ENCODE measurements at places on chromosomes 3 and 15.
A peak's percentile ranks its signal among the peaks of the same experiment; 100 is the strongest.

DNA sequence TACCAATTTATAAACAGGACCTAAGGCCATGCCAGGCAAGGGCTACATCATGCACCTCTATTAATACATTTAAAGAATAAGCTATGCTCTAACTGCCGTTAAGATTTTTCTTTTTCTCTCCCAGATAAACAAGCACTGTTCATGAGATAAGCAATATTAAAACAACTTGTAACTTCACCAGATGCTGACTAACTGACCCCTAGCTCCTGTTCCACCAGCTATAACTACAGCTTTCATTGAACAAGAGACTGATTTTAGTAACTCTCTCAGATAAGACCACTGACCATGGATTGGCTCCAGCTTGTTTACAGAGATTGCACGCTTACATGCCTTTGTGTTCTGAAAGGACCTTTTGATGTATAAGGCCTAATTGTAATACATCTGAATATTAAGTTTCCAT lies 540.7 kb upstream of the NECTIN3 start:
- DNase-seq: no peak

- DNase-seq: no peak
Measured at GRCh38 chr15:81781395-81781794, 264.4 kb downstream of the MEX3B start.

DNA sequence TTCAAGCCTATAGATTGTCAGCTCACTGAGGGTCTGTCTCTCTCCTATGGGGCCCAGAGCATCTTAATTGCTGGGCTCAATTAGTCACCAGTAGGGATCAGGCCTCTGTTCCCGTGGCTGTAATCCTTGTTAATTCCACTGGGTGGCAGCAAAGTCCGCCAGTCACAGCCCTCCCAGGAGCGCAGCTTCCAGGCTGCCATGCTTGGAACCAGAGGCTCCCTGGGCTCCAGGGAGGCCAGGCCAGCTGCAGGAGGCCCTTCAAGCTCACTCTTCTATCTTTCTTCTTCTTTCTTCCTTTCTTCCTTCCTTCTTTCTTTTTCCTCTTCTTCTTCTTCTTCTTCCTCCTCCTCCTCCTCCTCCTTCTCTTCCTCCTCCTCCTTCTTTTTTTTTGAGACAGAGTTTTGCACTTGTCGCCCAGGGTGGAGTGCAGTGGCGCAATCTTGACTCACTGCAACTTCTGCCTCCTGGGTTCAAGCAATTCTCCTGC lies 14.4 kb downstream of the RNU5B-1 start:
- DNase-seq: peak; percentile 80

GRCh38 chr3:140370686-140371085 lies 307.2 kb upstream of the TRIM42 start:
- no peak for DNase-seq

DNA sequence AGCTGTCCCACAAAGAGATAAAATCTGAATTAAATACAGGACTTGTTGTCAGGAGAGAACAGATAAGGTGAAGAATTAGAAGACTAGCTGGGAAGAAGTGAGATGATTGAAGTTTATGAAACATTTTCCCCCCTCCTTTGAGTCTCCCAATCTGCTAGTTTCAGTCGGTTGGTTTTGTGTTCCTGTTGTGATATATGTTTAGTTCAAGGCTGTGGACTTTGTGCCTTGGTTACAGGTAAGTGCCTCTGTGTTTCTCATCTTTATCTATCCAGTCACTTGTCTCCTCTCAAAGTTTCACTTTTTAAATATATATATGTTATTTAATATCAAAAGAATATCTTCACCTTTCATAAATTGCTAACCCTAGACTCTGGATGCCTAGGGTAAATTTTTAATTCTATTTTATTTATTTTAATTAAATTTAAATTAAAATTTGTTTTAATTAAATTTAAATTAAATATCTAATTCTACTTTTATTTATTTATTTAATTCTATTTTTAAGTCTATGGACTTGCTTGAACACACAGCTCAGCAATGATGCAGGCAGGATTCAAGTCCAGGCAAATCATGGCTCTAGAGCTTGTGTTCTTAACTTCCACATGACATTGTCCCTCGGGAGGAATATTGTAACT lies 190.0 kb downstream of the FHIT start:
- no peak for DNase-seq

DNA sequence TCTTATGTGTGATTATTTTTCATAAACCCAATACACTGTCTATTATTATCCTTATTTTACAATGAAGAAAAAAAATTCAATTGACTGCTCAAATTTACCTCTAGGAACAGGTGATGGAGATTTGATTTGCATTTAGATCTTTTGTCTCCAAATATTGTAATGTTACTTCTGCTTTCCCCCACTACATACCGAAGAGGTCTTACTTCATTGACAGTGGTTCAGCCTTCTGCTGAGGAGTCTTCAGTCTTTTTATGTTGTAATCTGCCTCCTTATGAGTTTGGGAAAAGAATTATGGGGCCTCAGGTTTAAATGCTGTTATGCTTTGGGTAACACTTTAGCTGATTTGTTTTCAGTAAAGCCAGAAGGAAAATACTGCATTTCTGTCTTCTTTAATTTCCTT lies 199.5 kb downstream of the LPP start:
- DNase-seq: no peak

DNA sequence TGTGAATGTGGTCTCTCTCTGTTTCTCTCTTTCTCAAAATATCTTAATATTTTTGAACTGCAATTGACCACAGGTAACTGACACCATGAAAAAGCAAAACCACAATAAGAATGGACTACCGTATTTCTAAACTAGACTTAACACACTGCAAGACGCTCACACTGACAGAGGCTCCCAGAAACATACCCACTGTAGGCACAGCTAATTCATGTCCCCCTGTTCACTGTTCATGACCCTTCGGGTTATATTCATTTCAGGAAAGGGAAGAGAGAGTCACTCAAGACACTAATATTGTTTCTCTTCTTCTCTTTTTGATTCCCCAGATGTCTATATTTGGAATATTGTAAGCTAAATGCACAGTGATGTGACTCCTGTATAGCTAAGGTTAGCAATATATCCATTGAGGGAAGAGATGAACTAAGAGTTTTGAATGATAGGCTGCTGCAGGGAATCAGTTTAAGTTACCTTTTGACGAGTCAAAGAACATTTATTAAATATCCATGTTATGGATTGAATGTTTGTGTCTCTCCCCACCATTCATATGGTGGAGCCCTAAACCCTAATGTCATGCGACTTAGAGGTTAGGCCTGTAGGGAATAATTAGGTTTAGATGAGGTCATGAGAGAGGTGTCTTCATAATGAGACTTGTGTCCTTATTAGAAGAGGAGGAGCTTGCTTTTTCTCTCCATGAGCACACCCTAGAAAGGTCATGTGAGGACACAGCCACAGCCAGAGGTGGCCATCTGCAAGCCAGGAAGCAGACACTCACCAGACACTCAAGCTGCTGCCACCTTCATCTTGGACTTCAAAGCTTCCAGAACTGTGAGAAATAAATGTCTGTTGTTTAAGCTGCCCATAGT lies 216.6 kb upstream of the GRM7 start:
- DNase-seq: no peak

GRCh38 chr3:103295974-103296570 lies 861.3 kb downstream of the ZPLD1 start:
- DNase-seq: no peak

DNA sequence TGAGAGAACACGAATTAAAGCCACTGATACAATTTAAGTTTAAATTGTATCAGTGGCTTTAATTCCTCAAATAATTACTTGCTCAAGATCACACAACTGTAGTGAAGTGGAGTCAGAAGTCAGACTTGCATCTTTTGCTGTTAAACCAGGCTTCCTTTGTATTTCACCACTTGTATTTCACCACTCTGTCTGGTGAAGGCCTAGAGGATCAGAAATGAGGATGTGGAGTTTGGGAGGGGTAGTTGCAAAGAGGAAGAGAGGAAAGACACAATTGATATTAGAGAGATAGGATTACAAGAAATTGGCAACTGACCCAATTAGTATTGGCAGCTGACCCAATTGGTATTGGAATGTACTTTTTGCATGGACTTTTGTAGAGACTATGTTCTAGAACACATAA lies 288.1 kb upstream of the GPR149 start:
- DNase-seq: no peak

- DNase-seq: no peak
Measured at GRCh38 chr15:82044373-82045178, 1.2 kb downstream of the MEX3B start.

DNA sequence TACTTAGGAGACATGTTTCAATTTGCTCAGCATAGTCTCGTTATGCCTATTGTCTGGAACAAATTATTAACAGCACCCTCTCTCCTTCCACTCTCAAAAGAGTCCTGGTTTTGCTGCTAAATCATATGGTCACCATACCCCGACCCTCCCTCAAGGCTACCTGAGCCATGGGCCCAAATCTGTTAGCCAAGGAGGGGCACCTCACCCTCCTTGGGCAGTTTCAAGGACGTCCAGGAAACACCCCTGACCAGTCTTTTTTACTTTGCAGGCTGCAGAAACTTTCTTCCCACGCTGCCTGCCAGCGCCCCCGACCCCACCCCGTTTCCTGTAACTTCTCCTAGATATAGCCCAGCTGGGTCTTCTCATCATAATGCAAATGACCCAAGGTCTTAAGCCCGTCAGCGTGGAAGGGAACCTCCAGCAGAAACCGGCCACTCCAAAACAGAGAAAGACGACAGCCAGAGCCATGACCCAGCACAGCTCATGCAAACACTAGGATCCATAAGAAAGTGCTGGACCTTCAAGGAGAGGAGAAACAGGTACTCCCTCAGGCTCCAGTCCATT lies 62.3 kb downstream of the ADCY5 start:
- no peak for DNase-seq

DNA sequence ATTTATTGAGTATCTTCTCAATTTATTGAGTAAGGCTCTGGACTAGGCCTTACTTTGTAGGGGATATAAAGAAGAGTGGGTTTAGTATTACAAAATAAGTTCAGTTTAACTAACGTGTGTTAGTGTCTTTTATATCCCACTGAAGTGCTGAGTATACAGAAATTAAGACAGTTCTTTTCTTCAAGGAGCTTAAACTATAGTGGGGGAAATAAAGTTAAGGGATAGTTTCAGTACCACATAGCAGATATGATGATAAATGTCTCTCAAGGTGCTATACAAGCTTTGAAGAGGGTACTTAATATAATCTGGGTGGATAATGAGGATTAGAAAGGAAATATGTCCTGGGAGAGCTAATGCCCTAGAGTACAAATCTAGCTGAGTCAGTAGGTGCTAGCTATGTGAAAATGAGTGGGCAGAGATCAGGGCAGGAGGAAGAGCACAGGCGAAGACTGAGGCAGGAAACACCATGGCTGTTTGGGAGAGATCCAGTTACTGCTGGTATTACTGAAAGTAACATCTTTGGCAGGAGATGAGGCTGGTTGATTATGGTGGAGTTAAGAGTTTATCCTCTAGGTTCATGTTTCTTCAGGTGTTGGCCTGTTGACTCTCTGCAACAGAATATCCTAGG lies 46.0 kb downstream of the TEX9 start:
- DNase-seq: no peak

- DNase-seq: no peak
Measured at GRCh38 chr15:71572452-71573053, 237.8 kb upstream of the NR2E3 start.

GRCh38 chr3:169529013-169529412 lies 134.5 kb downstream of the MECOM start:
- DNase-seq: no peak

GRCh38 chr3:38843898-38844297 lies 27.9 kb upstream of the SCN10A start:
- DNase-seq: no peak

GRCh38 chr3:177145954-177146353 lies 51.3 kb downstream of the TBL1XR1 start:
- DNase-seq: no peak

DNA sequence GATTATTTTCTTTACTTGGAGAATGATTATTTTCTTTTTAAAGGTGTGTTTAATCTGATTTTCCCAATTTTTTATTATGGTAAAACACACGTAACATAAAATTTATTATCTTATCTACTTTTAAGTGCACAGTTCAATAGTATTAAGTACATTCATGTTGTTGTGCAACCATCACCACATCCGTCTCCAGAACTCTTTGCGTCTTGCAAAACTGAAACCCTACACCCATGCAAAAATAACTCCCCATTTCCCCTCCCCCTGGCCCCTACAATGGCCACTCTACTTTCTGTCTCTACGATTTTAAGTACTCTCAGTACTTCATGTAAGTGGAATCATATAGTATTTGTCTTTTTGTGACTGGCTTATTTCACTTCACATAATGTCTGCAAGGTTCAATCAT lies 230.7 kb downstream of the SATB1 start:
- DNase-seq: no peak

DNA sequence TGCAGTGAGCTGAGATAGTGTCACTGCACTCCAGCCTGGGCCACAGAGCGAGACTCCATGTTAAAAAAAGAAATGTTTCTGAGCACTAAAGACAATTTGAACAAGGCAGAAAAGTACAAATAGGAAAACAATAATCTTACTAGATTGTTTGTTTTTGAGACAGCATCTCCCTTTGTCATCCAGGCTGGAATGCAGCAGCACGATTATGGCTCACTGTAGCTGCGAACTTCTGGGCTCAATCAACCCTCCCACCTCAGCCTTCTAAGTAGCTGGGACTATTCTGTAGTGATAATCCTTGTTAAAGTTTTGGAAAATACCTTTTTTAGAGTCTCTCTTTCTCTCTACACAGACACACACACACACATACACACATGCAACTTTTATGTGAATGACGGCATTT lies 107.1 kb downstream of the LPP start:
- no peak for DNase-seq

- no peak for DNase-seq
Measured at GRCh38 chr15:31387479-31388118, 61.0 kb downstream of the KLF13 start.

DNA sequence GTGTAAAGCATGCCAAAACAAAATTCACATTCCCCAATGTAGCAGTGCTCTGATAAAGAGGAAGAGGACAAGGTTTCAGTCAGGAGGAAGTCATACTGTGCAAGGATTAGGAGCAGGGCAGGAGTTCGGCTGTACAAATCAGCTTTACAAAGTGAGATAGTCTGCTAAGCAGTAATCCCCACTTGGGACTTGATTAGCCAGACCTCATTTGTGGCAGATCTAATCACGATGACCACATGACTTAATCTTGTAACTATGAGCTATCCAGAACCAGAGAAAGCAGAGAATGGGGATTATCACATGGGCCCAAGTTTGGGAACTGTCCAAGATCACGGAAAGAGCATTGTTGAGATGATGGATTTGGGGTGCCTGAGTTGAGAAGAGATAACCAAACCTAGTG lies 7.8 kb downstream of the DCBLD2 start:
- no peak for DNase-seq

DNA sequence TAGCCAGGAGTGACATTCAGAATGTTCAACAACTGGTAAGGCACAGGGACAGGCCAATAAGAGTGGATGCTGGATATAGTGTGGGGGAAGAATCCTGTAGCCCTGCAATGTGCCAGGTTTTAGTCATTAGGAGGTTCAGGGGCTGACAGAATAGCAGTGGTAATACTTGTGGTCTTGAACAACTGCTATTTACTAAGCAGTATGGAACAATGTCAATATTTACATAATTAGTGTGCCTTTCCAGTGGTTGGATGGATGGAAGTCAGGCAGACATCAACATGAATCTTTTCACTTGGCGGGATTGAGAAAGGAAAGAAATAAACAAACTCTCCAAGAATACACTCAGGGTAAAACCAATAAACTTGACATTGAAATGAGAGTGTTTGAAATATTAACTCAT lies 55.1 kb downstream of the OTOL1 start:
- DNase-seq: no peak

- DNase-seq: no peak
Measured at GRCh38 chr3:181693280-181693679, 18.4 kb upstream of the SOX2 start.

- no peak for DNase-seq
Measured at GRCh38 chr3:6567241-6567640, 293.7 kb upstream of the GRM7 start.
